ENCODE measurements at places on chromosomes 16 and 17.

DNA sequence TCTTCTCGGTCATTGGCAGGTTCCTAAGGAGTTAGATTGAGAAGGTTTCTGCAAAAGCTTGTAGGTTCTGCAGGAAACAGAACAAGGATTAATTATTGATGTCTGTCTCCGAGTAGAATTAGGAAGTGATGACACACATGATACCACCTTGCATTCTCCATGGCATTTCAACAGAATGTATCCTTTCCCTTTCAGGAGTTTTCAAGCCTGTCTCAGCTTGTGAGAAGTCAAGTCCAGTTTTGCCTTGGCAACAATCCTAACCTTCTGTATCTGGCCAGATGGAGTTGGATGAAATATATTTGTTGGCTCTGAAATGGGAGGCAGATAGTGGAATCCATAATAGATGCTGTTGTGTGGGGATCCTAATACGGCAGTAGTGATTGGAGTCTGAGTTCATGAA, 235.5 kb downstream of the SHISA9 start:
- DNase-seq = no peak

GRCh38 chr16:1781758-1782407, 488 bp downstream of the SPSB3 start:
- DNase-seq = no peak

DNA sequence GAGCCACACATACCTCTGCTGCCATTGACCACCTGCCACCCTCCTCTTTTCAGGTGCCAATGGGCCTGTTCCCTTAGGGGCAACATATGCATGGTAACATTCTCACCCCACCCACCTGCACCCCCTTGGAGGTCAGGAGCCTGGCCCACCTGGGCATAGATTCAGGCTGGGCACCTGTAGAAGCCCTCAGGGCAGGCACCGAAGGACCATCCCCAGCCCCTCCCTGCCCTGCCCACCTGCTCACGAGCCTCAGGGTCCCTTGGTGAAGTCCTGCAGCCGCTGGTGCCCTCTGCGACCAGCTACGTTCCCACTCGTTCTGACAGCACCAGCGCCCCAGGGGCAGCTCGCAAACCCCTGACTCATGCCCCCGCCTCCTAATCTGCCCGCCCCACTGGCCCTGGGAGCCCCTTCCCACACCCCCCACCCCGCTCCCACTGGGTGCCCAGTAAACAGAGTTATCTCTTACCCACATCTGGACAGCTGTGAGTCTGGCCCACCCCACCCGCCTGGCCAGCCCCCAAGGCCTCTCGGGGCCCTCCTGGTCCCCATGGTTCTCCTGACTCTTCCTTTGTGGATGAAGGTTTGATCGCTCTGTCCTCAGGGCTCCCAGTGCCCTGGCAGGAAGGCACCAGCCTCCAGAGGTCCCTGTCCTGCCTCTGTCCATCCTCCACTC, at the start of gene SLC4A1:
Gene SLC4A1, minus strand, starts transcription at position 318 of the 673 bp plus-strand sequence. CDS start 5,269 bp downstream, outside the sequence.
- no peak for DNase-seq

GRCh38 chr16:1052721-1053120, 19.8 kb upstream of the SSTR5 start:
- DNase-seq = no peak

- peak; percentile 64 for DNase-seq
These were observed 53.4 kb downstream of the MFSD11 start for GRCh38 chr17:76791053-76791980.

DNA sequence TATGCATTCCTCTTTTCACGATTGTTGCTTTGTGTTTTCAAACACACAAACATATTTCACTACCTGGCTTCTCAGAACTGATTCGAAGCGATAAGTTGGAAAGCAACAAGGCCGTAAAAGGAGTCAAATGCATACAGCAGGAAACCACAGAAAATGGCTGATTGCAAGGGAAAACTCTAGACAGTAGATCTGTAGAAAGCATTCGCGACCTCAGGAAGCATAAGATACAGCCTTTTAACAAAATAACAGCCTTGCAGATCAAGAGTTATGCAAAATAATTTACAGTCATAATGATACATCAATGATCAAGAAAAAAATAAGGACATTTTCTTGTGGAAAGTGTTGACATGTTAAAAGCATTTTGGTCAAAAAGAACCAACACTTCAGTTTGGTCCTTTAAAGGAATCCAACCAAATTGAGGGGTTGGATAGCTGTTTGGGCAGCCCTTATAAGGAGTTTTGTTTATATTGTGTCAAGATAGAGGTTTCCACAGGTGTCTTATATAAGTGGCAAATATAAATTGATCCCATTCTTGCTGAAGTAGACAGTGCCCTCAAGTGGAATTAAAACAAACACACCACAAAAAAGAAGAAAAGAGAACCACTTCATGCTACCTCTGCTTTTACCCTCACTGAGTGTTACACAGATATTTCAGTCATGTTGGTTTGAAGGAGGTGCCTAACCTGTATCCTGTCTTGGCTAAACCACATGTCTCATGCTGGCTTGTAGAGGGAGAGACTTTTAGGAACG, 5.5 kb downstream of the CYLD start:
- no peak for DNase-seq

GRCh38 chr16:8714174-8714573, 39.8 kb downstream of the ABAT start:
- no peak for DNase-seq

- DNase-seq = no peak
These were observed 40.4 kb downstream of the SCNN1G start for GRCh38 chr16:23222929-23223328.

- no peak for DNase-seq
These were observed 91.4 kb downstream of the C16orf78 start for GRCh38 chr16:49464877-49465504.

DNA sequence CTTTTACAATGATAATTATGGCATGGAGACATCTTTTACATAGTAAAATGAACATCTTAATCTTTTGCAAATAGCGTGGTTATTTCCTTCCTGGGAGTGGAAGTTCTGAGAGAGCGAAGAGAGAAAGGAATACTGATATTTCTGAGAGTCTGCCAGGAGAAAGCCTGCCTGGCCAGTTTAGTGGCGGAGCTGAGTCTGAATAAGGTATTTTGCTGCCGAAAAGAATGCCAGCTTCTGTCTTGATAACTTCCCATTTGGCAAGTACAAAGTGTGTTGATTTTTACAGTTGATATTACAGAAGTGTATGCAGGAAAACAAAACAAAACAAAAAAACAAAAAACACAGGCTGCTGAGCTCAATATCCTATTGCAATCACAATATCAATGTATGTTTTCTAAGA, 55.9 kb downstream of the KCNJ2 start:
- DNase-seq = no peak

GRCh38 chr17:19365833-19366636, 3.5 kb upstream of the B9D1 start:
- no peak for DNase-seq

DNA sequence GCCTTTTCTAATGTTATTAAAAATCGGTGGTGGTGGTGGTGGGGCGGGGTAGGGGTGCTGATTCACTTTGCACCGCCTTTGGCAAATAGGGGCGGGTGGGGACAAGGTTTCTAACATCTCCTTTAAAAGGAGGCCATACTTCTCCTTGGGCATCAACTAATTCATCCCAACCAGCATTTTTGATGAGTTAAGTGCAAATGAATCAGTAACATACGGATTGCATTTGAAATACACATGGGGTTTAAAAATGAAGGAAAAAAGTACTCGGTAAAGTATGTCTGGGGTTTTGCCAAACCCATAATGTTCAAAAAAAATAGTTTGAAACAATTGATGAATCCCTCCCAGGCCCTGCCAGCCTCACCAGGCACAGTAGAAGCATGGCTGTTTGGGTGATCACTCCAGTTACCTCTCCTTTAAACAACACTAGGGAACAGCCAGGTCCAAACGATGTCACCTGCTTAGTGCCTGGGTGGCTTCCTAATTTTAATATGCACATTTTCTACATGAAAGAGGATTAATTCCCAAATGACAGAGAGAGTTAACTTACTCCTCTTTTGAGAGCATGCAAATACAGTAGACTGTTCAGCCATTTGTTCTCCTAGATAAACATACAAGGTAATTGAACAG, 107.2 kb downstream of the ANKFN1 start:
- DNase-seq = no peak

GRCh38 chr17:79626156-79626890, 15.5 kb upstream of the RBFOX3 start:
- no peak for DNase-seq

GRCh38 chr17:8532021-8532420, 96.3 kb downstream of the NDEL1 start:
- no peak for DNase-seq

DNA sequence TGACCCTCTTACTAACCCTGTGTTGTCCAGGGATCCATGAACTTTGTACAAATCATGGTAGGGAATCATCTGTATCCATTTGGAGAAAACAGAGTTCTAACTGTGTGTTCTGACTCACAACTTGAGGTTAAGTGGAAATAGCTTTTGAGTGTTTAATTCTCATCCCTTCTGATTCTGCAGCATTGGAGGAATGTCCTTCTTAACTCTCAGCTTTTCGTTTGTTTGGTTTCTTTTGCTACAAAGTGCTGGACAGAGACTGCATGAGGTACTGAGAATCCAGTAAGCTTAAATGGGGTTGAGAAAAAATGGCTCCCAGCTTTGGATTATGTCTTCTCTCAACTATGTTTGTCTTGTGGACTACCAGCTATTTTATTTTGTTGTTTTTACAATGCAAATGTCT, 352.1 kb upstream of the KIF2B start:
- no peak for DNase-seq

GRCh38 chr16:87582966-87583325, 19.4 kb upstream of the JPH3 start:
- DNase-seq = no peak

DNA sequence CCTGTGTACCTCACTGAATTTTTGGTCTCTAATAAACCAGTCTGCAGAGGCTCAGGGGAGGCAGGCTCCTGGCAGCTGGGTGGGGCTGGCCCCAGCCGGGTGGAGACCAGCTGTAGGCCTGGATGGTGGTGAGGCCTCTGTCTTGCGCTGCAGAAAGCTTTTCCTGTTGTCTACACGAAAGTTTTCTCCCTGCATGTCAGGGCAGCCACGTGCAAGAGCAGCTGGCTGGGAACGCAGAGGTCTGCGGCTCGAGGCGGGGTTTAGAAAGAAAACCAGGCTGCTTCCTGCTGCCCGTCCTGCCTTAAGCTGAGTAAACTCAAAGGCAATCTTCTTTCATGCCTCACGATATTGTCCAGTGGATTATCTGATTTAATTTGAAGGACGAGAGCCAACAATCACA, 2.4 kb downstream of the SERPINF1 start:
- DNase-seq = peak; percentile 66

- no peak for DNase-seq
These were observed 11.3 kb upstream of the MLKL start for GRCh38 chr16:74711938-74712337.

- peak; percentile 52 for DNase-seq
These were observed 353.1 kb downstream of the FOXL1 start for GRCh38 chr16:86931410-86931941.

- DNase-seq = no peak
These were observed 106.8 kb downstream of the ZNF778 start for GRCh38 chr16:89324056-89325010.

DNA sequence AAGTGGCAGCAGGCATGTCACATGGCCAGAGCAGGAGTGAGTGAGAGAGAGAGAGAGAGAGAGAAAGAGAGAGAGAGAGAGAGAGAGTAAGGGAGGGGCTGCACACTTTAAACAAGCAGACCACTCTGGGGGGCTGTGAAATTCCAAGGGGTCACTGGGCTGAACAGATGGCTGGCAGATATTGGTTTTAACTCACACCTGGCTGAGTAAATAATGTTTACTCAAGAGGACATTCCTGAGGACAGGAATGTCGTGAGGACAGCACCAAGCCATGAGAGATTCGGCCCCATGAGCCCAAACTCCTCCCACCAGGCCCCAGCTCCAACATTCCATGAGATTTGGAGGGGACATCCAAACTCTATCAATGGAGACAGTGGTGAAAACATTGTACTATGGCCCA, 269.7 kb downstream of the CBLN1 start:
- DNase-seq = no peak

- DNase-seq = no peak
These were observed 2.4 kb downstream of the MT1M start for GRCh38 chr16:56634715-56635440.

- no peak for DNase-seq
These were observed 22.3 kb downstream of the GAN start for GRCh38 chr16:81337097-81337496.

Data from BJ (cell line).